Epithelial cell of esophagus (primary cell): ENCODE measurements at places on chromosomes 5 and 9.

DNA sequence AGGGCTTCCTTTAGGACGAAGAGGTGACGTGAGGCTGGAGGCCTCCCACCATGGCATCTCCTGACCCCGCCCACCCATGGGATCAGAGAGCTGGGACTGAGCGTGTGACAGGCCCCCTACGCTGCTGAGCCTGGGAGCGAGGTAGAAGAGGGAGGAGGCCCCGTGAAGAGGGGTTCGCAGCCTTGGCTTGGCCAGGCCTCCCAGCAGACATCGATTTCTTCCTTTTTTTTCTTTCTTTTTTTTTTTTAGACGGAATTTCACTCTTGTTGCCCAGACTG lies 39.5 kb downstream of the PTGES start:
- DNase-seq: no peak

DNA sequence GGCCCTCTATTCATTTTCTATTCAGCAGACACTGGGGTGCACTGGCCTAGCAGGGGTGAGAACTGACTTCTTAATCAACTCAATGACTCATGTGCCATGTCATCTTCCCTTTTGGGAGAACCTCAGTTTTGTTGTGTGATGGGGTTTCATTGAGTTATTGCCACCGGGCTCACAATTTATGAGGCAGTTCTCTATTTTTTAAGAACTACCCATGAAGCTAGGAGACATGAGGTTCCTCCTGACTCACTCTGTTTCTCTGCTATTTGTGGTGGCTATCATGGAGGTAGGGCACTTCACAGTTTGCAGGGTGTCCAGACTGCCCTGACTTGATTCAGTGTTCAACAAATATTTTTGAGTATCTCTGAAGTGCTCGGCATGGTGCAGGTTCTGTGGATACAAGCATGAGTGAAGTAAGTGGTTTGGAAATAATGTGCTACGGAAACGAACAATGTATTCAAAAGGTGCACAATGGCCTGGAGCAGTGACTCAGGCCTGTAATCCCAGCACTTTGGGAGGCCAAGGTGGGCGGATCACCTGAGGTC lies 39.3 kb downstream of the SPARC start:
- DNase-seq: peak; percentile 69

DNA sequence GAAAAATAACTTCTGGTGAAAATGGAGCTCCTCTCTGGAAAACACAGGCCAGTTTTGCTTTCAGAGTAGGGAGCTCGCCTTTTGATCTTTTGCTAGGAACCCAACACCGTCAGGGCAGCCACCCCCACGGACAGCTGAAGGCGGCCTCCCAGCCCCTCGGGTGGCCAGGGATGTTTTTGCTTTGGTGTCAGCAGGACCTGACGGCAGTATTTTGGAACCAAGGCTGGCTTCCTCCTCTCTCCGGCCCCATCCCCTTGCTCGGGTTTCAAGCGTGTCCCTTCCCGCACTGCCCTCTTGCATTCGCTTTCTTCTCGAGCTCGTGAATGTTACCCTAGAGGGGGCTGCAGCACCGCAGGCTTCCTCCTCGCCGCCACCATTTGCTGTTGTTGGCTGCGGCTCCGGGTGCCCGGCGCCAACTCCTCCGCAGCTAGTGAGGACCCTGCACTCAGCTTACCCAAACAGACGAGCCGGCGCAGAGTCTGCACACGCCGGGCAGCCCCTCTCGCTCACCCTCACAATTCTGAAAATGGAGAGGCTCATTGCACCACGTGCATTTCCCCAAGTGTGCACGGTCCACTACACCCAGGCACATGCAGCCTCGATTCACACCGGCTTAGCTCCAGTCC lies 35.5 kb upstream of the ADAMTSL1 start:
- peak; percentile 21 for DNase-seq

- DNase-seq: no peak
These were observed 42.6 kb upstream of the SPATA31D4 start for GRCh38 chr9:81885602-81886001.

DNA sequence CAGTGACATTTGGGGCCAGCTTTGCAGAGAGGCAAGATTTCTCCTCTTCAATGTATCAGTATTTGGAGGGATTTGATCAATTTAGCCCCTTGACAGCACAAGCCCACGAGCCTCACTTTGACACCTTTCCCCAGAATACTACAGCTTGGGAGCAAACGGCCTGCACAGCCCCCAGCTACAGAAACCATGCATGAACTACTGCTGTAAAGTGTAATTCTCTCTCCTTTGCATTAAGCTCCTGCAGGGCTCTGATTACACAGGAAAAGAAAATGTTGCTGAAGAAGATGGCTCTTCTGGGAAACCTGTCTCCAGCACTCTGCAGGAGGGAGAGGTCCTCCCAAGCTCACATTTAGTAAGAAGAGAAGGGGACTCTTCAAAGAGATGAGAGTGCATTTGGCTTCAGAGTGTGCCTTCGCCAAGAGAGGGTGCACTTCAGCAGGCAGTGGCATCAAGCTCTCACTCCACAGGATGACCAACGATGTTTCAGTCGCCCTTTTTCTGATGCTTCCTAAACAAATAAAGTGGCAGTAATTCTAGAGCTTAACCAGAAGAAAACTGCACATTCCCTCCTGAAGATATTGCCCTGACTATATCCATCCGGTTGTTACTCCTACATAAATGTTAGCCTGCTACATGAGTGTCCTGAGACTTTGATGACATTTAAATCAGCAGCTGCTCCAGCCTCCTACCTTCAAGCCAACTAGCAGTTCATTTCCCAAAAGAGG lies 272.2 kb downstream of the AUH start:
- DNase-seq: peak; percentile 55

- no peak for DNase-seq
These were observed 174.1 kb downstream of the SNX18 start for GRCh38 chr5:54691656-54692055.

GRCh38 chr5:109588281-109589035 lies 101.3 kb upstream of the MAN2A1 start:
- DNase-seq: no peak

GRCh38 chr5:68344447-68345111 lies 129.0 kb downstream of the PIK3R1 start:
- DNase-seq: peak; percentile 91

DNA sequence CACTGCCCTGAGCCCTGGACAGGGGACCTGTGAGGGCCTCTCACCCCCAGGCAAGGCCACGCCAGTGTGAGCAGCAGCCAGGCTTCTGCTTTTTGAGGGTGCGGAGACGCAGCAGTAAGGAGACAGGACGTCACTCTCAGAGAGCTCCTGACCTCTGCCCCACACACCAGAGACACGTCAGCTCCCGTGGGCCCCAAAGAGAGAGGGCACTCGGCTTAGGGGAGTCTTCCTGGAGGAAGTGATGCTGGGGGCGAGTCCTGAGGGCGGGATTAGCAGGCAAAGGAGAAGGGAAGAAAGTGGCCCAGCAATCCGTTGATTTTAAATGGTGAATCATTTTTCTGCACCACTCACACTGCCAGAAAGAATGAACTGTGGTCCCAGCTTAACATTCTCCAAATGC lies 24.0 kb upstream of the SLC9A3 start:
- DNase-seq: no peak

DNA sequence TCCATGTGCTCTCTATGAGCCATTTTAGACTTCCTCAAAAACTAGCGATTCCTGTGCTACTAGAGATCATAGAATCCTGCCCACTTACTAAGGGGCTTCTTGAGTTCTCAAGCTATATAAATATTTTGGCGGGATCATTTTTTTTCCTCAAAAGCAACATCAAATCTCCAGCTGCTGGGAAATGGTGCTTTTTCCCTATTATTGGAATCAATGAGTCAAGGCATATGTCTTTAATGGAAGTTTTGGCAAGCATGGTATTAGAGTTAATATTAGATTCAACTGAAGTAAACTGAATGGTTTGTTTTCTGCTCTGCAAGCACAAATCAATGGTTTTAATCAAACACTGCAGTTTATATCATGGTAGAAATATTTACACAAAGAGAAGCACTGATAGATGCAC lies 369.9 kb upstream of the PTGER4 start:
- no peak for DNase-seq

DNA sequence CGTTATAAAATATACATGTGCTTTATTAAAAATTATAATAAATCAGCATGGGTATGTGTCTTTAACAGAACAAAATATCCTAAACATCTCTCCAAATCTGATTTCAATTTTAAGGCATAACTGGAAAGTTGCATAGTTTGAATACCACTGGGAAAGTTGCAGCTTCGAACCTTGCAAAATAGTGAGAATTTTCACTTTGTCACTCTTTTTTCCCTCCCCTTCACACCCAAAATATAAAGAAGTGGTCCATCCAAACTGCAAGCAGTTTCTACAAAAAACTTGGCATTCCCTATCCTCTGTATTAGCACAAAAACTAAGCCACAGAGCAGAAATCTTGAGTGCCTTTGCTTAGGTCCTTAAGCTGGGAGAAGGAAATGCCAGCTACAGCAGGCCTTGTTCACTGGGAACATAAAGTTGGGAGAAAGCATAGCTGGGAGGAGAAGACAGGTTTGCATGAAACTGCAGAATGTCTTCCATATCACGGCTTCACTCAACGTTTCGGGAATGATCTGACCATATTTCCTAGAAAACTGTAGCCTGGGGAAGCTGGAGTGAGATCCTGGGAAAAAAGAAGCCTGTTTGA lies 400.3 kb downstream of the EBF1 start:
- no peak for DNase-seq

DNA sequence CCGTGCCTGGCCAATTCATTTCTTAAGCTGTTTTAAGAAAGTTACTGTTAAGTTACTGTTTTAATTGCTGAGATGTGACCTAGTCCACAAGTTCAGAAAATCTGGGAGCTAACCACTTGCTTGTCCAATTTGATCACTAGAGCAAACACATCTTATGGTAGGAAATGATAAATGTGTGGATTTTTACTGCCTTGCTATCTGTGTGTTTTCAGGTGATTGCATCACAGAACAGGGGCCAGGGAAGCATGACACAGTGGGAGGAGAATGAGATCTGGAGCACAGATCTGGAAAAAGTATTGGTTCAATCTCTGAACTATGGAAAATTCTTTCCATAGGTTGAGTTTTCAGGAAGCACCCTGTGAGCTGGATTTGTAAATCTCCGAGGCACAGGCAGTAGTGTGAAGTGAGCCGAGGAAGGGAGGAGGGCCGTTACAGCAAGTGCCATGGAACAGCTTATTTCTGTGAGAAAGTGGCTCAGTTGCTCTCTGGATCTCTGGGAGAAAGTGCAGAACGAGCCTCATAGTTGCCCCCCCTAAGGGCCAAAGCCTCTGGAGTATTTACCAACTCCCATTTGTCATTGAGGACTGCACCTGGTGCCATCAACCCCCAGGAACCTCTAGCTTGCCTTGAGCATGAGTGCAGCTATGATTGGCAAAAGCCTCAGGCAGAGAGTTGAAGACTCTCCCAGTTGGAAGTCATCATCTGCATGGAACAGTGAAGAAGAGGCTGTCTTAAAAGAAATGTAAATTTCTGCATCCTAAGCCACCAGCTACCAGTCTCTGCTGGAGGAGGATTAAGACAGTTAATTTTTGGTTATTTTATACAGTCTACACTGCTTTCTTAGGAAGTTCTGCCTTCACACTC lies 161.8 kb upstream of the CLINT1 start:
- no peak for DNase-seq

DNA sequence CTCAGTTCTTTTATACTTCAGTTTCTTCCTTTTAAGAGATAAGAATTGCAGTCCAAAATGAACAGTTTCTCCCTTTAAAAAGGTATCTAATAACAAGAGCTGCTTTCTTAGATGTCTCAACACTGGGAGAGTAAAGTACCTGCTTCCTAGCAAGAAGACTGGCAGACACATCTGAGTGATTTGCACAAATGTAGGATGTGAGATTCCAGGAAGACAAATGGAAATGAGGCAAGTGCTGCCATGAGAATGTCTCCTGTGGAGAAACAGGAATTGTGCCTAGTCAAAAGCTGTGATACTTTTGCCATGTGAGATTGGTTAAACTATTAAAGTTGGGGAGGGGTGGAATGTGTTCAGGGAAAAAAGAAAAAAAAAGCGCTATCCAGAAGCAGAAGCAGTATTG lies 159.1 kb downstream of the HTR1A start:
- DNase-seq: no peak

GRCh38 chr9:35937227-35937626 lies 20.7 kb downstream of the OR2S2 start:
- DNase-seq: no peak

DNA sequence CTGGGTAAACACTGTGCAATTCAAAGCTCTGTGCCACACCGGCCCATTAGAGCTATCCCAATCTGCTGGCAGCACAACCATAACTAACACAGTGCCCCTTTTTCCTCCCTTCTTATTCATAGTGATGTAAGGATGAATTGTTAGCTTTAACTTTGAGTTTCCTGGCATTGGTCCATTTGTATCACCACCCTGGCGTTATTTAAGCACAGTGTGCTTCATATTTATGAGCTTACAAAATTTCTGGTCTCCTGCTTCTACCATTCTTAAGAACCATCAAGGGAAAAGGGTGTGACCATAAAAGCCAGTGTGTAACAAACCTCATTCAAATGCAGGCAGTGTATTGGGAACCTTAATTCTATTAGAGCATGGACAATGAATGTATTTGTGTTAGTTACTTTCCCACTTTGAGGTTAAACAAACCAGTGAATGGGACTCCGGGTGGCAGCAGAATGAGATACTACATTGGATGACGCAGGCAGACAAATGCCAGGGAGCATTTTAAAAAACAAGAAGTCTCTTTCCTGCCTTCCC lies 222.6 kb downstream of the TMEM161B start:
- no peak for DNase-seq

DNA sequence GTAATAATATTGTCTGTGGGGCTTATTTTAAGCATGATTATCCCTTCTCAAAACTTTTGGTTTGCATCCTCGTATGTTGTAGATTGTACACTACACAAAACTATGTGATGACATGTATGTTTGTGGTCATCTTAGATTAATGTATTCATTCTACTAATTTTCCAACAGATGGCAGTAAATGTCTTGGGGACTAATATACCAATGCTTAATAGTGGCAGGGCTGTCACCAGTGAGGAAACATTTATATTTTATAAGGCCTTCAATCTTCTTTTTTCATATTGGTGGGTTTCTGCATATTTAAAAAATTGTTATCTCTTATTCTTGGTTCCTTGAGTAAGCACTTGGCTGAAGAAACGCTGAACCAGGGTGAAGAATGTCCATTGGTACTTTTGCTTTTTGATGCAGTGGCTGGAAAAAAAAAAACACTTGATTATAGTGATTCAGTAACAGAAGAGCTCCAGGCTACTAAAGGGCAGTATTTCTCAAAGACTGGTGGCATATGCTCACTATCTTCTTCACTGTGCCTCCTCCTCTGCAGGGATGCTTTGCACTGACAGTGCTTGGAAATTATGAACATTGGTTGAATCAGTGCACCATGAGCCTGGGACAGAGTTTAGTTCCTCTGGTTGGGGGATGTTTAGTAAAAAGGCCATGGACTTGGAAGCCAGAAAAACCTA lies 530.3 kb downstream of the RASEF start:
- DNase-seq: peak; percentile 27

DNA sequence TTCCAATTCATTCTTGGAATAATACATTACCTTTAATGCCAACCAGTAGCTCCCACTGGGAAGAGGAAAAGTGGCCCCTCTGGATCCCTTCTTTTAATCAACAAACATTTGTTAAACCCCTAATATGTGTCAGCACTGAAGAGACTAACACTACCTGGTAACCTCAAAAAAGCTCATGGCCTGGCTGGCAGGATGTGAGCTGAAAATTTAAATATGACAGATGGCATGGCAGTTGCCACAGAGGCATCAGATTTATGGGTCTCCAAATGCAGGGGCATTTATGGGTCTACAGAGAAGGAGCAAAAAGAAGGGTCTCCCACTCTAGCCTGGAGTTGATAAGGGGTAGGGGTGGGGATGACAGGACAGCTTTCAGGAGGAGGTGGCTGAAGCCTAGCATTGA lies 12.5 kb downstream of the DNAH5 start:
- no peak for DNase-seq
